ENCODE measurements at places on chromosomes 5 and 9.
A peak's percentile ranks its signal among the peaks of the same experiment; 100 is the strongest.

- DNase-seq: no peak
These were observed 32.0 kb upstream of the HAPLN1 start for GRCh38 chr5:83752700-83753099.

DNA sequence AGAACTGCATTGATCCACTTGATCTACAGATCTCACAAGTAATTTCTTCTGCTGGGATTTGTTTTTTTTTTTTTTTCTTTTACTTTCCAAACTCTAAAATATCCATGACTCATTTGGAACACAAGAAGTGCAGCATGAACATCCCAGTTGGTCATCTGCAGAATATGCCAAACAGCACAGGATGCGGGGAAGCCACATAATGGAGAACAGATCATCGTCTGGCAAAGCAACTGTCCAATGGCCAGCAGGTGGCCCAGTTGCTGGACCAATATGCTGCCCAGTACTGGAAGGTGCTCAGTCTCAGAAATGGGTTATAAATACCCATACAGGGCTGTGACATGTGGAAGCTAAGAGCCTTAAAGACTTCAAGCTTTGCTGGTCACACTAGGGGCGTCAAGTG is 221.3 kb upstream of the TAS2R1 start:
- DNase-seq: no peak

- DNase-seq: no peak
These were observed 180.5 kb upstream of the ZNF462 start for GRCh38 chr9:106682420-106682819.

- DNase-seq: no peak
These were observed 89.9 kb downstream of the MAMDC2 start for GRCh38 chr9:70133253-70134208.

- DNase-seq: no peak
These were observed 2.5 kb downstream of the SLC6A18 start for GRCh38 chr5:1227667-1228066.

GRCh38 chr9:134778156-134778555 is 102.5 kb upstream of the FCN2 start:
- DNase-seq: no peak

DNA sequence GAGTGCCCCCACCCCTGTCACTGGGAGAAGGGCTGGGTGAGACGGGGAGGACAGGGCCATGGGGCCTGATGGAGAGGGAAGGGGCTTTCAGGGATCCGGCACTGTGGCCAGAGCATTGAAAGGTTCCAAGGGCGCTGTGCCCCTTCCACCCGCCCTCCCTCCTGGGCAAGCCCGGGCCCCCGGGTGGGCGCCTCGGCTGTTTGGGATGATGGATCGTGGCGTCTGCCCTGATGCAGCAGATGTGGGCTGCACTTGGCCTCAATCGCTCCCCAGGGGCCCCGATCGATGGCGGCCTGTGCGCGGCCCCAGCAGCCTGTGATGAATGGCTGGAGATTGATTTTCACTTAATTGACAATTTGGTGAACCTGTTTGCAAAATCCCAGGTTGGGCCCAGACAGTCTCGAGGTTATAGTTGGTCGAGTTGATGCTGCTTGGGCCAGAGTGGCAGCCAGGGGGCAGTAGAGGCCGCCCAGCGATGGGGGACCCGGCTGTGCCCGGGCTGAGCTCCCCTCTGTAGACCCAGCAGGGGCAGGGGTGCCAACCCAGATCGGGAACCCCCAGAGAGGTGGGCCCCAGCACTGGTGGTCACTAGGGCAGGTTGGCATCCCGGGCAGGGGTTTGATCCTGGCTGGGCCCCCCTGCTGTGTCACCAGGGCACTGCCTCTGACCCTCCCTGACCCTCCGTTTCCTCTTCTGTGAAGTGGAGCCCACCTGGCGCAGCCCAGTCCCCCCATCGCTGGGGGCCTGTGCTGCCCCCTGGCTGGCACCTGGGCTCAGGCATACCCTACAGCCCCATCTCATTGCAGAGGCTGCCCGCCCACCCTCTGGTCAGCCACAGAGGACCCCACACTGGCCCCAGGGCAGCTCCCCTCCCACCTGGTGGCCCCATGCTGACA is 34.7 kb downstream of the LHX3 start:
- DNase-seq: no peak

DNA sequence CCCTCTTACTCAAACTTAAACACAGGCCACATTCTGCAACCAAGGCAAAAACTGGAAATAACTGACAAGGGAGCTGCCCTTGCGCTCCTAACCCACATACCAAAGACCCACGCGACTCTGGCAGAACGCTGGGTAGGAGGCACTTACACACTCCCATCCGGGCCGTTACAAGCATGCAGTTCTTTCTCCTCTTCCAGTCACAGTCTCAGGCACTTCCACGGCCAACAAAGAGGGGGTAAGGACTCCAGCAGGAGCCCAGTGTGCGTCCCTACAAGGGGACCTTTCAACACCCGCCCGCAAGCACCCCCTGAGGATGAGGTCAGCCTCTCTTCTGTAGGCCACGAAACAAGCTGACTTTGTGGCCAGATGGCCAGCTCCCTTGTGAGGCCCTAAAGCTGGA is 57.4 kb downstream of the SERINC5 start:
- DNase-seq: no peak

GRCh38 chr9:133066181-133066983 is 4.6 kb downstream of the CEL start:
- no peak for DNase-seq

DNA sequence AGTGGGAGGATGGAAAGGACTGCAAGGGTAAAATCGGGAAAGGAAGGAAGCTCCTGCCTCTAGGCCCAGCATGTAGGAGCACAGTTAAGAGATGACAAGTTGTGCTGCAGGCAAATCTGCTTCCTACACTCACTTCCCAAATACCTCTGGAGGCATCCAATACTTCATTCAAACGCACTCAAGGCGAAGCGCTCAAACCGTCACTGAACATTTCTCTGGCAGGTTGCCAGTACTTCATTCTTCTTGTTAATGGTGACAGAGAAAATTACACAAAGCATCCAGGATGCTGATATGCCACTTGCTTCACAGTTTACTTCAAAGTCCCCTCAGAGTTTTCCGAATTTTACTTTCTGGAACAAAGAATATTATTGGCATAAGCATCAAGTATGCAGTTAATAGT is 59.8 kb downstream of the NREP start:
- DNase-seq: no peak

GRCh38 chr9:129491487-129491855 is 129.4 kb downstream of the C9orf50 start:
- no peak for DNase-seq

GRCh38 chr5:135170500-135170899 is 136.5 kb upstream of the PITX1 start:
- no peak for DNase-seq

DNA sequence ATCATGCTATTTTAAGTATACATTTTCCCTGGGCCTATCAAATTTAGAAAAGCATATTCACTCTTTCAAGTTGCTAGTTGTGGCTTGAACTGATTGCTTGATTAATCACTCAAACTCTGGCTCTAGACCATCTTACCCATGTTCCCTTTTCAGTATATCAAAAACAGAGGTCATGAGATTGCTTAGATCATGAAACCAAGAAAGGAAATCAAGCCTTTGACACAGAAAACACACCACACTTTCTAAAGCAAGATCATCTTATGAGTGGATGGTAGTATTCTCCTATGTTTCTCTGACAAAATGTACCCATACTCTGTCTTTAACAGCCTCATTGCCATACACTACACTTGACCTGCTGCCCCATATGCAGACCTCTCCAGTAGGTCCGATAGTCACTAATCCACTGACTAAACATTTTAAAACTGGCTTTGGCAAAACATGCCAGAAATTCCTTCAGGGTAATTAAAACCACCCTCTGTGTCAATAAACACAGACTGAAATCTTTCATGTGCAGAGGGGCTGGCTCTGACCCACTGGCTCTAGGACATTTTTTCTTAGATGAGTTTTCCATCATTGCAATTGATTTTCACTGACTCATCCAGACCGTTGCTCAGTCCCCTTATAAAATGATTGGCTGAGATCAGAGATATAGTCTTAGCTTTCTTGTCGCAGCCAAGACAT is 18.2 kb downstream of the PPP2R2B start:
- DNase-seq: no peak

DNA sequence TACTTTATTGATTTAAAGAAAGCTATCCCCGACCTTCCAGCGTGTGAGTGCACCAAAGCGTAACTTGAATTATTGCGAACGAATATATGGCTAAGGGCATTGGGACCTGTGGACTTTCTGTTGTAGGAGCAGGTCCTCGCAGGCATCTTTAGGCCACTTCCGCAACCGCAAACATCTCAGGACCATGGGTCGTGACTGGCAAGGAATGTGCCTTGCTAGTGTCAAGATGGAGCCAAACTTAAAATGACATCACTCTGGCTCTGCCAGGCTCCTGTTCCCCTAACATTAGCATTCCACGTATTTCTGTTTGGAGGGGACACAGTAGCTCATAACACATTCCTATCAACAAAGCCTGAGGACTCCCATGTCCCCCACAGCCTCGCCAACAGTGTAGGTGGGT is 44.1 kb upstream of the OLFM1 start:
- no peak for DNase-seq

GRCh38 chr9:37705787-37706186 is 47.8 kb upstream of the TRMT10B start:
- no peak for DNase-seq

GRCh38 chr5:84437673-84438315 is 53.1 kb upstream of the EDIL3 start:
- peak; percentile 34 for DNase-seq

GRCh38 chr9:33222031-33222430 is 17.9 kb upstream of the SPINK4 start:
- DNase-seq: no peak

GRCh38 chr5:5104550-5104949 is 35.6 kb upstream of the ADAMTS16 start:
- no peak for DNase-seq

GRCh38 chr9:84791643-84792042 is 122.1 kb downstream of the NTRK2 start:
- no peak for DNase-seq

DNA sequence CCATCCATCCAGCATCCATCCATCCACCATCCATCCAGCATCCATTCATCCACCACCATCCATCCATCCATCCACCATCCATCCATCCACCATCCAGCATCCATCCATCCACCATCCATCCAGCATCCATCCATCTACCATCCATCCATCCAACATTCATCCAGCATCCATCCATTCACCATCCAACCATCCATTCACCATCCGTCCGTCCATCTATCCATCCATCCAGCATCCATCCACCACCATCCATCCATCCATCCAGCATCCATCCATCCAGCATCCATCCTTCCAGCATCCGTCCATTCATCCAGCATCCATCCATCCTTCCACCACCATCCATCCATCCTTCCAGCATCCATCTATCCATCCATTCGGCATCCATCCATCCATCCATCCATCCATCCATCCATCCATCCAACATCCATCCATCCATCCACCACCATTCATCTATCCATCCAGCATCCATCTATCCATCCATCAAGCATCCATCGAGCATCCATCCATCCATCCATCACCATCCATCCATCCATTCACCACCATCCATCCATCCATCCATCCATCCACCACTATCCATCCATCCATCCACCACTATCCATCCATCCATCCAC is 32.4 kb upstream of the WDR5 start:
- DNase-seq: no peak

GRCh38 chr5:142191776-142192175 is 83.2 kb downstream of the NDFIP1 start:
- no peak for DNase-seq

DNA sequence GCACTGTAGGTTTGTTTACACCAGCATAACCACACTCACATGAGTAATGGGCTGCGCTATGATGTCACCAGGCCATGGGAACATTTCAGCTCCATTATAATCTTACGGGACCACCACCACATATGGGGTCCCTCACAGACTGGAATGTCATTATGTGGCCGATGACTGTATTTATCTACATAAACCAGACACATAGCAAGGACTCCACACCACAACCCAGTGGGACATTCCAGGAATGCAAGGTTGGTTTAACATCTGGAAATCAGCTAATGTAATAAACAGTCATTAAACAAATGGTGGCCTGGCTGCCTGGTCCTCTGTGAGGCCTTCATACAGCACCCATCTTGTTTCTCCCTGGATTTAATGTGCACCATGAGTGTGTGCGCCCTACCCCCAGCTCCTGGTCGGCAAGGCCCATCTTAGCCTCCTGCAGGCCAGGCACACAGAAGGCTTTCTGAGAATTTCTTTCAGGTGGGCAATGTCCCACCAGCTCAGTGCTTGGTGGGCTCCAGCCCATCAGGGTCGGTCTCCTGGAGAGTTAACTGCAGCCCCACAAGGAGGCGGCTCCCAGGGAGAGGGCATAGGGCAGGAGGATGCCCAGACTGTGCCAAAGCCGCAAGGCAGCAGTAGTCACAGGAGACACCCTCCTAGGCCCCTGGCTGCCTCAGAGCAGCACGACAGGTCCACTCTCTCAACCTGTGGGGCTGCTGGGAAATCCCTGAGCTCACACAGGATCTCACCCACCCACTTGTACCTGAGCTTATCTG is 35.9 kb upstream of the SARDH start:
- no peak for DNase-seq

GRCh38 chr5:101346447-101346846 is 443.4 kb upstream of the ST8SIA4 start:
- DNase-seq: no peak

- DNase-seq: no peak
These were observed 37.9 kb downstream of the ARPC5L start for GRCh38 chr9:124899845-124900244.

DNA sequence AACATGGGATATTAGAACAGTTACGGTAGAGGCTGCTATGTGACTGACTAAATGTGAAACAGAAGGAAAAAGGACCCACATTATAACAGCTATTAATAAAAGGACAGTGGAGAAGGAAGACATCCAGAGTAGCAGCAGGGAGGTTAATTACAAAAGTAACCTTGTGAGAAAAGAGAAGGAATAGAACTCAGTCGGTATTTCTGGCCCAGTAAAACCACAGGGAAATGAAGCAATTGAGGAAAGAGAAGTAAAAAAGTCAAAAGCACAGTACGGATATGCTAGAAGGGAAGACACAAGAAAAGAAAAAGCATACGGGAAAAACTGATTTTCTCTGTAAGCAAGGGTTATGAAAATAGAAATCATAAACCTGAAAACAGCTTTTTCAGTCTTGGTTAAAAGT is 164.7 kb downstream of the RFX3 start:
- DNase-seq: no peak

- DNase-seq: no peak
These were observed 51.5 kb upstream of the ARL15 start for GRCh38 chr5:54361691-54362411.

- DNase-seq: no peak
These were observed 62.3 kb upstream of the RIOK2 start for GRCh38 chr5:97245386-97245785.

DNA sequence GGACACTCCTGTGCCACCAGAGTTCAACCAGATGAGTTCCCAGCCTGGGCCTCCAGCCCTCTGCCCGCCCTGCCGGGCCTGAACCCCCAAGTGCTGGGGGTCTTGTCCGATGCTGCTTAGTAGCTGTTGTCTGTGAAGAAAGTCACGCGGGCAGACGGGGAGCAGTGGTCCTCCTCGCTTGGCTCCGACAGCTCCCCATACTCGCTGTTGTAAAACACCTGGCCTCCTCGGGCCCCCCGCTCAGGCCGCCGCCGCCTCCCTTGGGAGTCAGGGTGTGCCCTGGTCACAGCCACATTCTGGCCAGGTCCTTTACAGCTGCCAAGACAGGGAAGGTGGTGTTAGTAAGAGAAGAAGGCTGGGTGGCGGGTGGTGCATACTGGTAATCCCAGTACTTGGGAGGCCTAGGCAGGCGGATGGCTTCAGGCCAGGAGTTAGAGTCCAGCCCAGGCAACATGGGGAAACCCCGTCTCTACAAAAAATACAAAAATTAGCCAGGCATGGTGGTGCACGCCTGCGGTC is 11.8 kb upstream of the SCGB3A1 start:
- DNase-seq: no peak
